Occipital lobe (tissue), 3 donors: ENCODE measurements at places on chromosomes 1 and 21. TPM values are rescaled to one million over a fixed set of nuclear protein-coding genes. Genes with fewer than 3 reads are reported as not detected.
A peak's percentile ranks its signal among the peaks of the same experiment; 100 is the strongest.

Gene FCN3
- not detected for total RNA-seq

Gene FCRLA
- not detected for total RNA-seq

Gene CEP104
- total RNA-seq: 16.7 TPM

Gene CLK2
- 26.5 TPM for total RNA-seq

Gene CLCN6
- 15.6 TPM for total RNA-seq

Gene PLA2G2A
- total RNA-seq: not detected

Gene ACBD3
- total RNA-seq: 47.4 TPM

Gene HTR1D
- total RNA-seq: not detected

Gene CD1E
- not detected for total RNA-seq

Gene IL20
- total RNA-seq: 0.47 TPM

Gene CHIA
- not detected for total RNA-seq

Gene TMEM240
- total RNA-seq: 18.1 TPM

DNA sequence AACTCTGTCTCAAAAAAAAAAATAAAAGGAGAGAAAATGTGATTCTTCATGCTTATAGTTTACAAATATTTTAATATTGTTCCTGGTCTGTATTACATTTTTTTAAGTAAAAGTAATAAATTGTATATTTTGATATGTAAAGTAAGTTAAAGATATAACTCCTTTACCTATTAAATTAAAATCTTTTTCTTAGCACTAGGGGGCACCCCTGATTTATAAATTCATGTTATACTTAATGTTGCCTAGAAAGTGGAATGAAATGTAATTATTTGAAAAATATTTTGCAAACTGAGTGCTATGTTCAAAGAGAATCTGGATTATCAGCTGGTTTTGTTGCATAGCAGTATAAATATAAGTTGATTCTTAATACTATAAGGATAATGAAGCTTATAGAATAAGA, 49.2 kb downstream of the RALGPS2 start:
- DNase-seq: no peak

DNA sequence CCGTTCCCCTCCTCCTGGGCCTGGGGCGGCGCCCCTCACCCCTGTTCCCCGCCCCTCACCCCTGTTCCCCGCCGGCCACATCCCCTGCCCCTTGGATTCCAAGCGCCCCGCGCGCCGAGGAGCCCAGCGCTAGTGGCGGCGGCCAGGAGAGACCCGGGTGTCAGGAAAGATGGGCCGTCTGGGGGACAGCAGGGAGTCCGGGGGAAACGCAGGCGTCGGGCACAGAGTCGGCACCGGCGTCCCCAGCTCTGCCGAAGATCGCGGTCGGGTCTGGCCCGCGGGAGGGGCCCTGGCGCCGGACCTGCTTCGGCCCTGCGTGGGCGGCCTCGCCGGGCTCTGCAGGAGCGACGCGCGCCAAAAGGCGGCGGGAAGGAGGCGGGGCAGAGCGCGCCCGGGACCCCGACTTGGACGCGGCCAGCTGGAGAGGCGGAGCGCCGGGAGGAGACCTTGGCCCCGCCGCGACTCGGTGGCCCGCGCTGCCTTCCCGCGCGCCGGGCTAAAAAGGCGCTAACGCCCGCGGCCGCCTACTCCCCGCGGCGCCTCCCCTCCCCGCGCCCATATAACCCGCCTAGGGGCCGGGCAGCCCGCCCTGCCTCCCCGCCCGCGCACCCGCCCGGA, at the start of gene TP73:
Gene TP73 (plus strand): TSS at position 587 of the 618 bp plus-strand sequence. CDS start 29,850 bp downstream, outside the sequence.
- no peak for DNase-seq

GRCh38 chr1:159872891-159873290, 10.4 kb upstream of the VSIG8 start:
- DNase-seq: no peak

DNA sequence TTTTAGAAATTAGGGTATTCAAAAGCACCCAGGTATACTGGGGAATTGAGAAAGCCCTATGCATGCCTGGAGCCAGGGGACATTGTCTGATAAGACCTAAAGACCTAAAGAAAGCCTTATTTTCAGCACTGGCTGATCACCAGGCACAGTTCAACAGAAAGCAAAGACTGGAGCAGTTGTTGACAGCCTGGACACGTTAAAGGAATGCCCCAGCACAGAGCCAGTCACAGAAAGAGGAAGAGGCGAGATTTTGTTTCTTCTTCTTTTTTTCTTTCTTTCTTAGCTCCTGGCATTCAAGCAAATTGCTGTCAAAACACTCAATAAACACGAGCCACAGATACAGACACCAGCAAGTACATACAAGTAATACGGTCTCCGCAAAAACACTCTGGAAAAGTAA, 40.4 kb downstream of the RNF187 start:
- DNase-seq: no peak

- peak; percentile 21 for DNase-seq
Observed at GRCh38 chr1:54973205-54973921, 7.1 kb upstream of the TMEM61 start.

- no peak for DNase-seq
Observed at GRCh38 chr1:95994643-95995042, 726.9 kb upstream of the PTBP2 start.

DNA sequence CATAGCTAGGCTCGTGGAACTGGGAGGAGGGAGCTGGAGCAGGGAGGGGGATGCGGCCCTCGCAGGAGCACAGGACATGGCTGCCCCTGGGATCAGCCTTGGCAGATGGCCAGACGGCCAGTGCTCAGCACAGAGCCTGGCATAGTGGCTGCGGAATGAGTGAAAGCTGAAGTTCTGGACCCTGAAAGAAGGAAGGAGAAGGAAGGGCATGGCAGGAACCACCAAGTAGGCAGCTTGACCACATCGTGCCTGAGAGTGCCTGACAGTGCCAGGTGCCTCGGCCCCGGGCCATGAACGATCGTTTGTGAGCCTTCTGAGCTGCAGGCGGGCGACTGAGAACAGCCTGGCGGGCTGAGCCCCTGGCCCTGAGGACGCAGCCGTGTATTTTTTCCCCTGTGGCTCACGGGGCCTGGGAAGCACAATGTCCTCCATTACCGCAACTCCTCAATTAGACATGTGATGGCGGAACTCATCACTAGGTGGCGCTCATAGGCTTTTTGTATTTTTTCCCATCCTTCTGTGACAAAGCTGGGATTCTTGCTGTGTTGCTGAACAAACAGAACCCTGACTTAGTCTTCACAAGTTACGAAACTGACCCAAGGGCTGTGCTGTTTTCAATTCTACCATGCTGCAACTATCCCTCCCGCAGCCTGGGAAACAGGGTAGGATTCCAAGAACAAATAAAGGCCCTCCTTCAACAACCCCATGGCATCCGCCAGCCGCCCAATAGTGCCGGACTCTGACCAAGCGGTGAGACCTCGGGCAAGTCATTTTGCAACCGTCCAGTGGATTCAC, 29.9 kb upstream of the TMEM61 start:
- peak; percentile 75 for DNase-seq

DNA sequence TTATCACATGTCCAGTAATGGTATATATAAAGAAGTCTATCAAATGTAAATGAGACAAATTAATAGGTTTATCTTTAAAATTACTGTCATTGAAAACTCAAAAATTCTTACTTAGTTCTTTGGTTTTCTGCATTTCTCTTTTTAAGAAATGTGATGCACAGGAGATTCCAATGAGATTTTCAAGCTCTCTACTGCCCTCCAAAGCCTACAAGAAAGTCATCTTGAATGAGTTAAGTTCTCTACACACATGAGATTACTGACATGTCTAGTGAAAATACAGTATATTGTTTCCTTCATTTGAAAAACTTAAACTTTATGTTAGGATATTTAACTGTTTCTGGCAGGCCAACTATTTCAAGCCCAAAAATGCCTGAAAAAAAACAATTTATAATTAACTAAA, 68.8 kb downstream of the ITGB3BP start:
- DNase-seq: no peak

DNA sequence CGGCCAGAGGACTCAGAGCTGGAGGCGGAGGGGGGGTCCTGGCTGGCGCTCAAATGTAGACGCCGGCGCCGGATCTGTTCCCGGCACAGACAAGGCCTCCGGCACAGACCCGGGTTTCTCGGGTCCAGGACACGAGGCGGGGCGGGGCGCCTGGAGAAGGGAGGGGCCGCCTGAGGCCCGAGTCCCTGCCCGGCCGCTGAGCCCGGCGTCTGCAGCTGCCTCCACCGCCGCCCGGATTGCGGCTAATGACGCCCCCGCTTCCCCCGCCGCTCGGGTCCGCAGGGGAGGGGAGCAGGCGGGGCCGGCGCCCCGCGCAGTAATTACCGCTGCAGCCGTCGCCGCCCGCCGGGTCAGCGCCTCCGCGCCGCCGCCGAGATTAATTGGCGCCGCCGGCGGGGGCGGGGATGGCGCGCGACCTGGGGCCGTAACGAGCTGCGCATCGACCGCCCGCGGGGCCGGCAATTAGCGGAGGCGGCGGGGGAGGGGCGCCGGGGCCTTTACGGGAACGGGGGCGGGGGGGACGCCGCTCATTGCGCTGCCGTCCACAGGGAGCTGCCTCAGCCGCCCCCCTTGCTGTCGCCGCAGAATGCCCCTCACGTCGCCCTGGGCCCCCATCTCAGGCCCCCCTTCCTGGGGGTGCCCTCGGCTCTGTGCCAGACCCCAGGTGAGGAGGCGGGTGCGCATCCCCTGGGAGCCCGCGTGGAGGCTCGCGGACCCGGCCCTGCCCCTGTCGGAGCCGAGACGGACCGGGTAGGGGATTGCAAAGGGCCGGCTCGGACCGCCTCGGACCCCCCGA, 17.3 kb downstream of the NOC2L start:
- no peak for DNase-seq

DNA sequence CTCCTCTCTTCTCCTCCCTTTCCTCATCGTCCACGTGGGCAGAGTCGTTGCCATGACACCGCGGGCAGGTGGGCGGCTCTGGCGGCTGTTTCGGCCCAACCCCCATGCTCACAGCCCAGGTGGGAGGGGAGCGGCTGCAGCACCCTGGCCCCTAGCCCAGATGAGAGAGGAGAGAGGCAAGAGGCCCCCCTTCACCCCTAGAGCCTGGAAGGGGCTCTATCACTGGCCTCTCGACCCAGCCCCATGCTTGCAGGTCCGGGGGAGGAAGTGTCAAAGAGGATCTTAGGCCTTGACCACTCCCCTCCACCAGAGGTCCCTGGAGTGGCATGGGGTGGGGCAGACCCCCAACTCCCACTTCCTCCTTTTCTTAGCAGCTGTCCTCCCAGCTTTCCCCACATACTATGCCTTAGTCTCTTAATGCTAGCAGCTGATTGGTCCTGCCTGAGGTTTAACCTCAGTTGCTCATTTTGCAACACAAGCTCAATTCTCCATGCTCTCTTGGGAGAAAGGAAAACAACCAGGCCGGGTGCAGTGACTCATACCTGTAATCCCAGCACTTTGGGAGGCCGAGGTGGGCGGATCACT, 10.4 kb downstream of the DLGAP3 start:
- peak; percentile 75 for DNase-seq

DNA sequence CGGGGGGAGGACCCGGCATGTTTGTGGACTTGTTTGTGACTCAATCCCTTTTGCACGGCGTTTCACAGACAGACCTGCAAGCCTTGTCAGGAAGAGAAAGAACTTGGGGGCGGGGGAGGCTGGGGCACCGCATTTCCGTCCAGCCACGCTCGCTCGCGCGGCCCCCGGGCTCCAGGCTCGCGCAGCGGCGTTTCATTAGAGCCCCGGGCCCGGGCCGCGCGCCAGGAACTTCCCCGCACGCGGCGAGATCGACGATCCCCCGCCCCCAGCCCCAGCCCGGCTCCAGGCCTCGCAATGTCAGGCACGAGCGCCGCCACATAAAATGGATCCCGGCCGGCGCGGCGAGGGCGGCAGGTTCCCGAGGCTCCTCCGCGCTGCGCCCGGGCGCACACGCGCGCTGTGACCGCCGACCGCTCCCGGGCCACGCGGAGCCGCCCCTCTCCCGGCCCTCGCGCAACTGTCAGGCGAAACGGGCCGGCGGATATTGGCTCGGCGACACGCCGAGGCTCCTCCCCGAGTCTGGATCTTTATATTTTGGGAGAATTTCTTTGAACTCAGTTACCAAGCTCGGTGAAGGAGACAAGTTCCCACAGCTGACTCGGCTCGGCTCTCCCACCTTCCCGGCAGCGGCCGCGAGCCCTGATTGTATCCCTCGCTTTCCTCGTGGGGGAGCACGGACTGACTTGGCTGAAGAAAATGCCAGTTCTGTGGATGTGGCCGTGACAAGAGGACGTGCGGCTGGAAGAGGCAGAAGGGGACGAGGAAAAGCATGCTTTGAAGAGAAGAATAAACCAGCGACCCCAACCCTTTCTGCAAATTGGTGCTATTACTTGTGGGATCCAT, at the start of gene KIF26B:
Gene KIF26B (plus strand): TSS at position 557 of the 843 bp plus-strand sequence. CDS start 440 bp downstream, outside the sequence.
- DNase-seq: peak; percentile 43

GRCh38 chr1:20602851-20603450, 14.1 kb downstream of the CDA start:
- DNase-seq: no peak

GRCh38 chr1:55088413-55088812, 49.1 kb downstream of the PCSK9 start:
- no peak for DNase-seq

DNA sequence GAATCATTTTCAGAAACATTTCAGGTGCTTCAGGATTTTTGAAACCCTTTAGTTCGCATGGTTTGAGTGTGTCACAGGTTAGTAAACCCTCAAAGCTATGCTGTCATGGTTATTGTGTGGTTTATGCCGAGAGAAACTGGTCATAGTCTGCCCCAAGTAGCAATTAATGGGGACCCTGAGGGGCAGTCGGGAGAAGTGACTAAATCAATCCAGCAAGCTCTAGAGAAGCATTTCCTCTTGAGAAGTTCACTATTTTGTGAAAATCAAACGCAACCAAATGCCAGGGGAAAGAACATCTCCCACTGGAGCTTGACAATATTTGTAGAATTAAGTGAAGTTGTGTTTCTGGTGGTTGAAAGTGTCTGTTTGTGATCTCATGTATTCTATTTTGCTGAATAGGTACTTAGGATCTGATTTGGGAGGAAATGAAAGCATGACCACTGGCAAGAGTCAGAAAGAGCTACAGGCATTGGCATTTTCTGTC, 63.0 kb upstream of the BACH1 start:
- DNase-seq: no peak

GRCh38 chr1:175130649-175131045, 61.9 kb downstream of the KIAA0040 start:
- DNase-seq: no peak

- DNase-seq: no peak
Observed at GRCh38 chr1:204398197-204399125, 13.2 kb downstream of the PPP1R15B start.

DNA sequence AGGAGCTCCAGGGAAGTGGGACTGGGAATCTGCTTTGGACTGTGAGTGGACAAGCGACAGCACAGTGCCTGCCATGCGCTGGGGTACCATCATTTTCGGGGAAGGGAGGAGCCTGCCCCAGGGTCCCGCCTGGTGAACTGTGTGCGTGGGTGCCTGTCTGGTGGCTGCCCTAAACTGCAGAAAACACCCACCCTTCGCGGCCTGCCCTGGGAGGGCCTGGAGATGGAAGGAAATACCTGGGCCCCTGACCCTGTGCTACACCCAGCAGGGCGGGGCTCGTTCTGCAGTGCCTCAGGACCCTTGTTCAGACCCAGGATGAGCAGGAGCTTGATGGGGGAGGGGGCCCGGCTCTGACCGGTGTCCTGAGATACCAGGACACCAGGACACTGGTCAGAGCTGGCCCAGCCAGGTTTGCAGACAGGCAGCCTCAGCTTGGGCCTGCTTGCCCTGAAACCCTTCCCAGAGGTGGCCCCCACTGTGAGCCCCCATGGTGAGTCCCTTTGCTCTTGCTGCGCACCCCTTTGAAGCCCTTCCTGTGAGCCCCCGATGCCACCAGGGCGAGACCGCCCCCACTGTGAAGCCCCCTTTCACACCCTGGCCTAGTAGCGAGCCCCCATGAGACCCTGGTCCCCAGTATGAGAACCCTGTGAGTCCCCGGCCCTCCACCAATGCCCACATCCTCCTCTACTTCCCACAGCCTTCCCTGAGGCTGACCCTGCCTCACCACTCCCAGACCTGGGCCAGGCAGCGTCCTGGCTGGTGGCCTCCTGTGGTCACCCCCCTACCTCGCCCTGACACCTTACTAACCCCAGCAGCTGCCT, 2.6 kb downstream of the GJC2 start:
- no peak for DNase-seq
